ENCODE measurements at places on chromosomes 11 and 22.

DNA sequence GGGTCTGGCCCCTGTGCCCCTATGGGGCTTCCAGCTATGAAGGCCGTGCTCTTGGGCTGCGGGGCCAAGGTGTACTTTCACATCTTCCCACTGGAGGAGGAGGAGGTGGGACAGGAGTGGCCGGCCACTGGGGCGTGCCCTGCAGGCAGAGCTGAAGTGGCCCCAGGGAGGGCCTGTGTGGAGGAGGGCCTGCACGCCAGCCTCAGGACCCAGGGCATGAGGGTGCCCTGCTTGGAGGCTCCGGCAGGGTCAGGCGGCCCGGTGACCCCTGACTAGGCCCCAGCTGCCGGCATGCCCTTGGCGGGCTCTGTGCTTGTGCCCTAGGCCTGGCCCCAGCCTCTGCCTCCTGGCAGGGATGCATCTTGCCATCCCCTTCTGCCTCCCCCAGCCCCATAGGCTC lies 5.2 kb downstream of the PRR5 start:
- DNase-seq: peak; percentile 10

DNA sequence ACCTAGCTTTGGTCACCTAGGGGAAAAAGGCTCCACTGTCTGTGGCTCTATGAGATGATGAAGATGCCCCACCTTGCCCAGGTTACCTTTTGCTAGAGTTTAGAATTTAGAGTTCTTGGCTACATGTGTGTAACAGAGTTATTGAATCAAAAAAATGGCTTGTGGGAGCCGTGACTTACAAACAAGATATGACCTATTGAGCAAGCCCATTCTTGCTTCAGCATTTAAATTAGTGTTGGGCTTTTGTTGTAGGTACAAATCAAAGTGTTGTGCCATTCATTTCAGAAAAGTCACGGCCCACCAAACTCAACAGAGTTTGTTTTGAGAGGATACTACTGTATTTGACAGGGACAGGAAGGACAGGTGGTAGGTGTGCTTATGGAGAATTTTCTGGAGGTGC lies 768.8 kb downstream of the NTM start:
- no peak for DNase-seq

DNA sequence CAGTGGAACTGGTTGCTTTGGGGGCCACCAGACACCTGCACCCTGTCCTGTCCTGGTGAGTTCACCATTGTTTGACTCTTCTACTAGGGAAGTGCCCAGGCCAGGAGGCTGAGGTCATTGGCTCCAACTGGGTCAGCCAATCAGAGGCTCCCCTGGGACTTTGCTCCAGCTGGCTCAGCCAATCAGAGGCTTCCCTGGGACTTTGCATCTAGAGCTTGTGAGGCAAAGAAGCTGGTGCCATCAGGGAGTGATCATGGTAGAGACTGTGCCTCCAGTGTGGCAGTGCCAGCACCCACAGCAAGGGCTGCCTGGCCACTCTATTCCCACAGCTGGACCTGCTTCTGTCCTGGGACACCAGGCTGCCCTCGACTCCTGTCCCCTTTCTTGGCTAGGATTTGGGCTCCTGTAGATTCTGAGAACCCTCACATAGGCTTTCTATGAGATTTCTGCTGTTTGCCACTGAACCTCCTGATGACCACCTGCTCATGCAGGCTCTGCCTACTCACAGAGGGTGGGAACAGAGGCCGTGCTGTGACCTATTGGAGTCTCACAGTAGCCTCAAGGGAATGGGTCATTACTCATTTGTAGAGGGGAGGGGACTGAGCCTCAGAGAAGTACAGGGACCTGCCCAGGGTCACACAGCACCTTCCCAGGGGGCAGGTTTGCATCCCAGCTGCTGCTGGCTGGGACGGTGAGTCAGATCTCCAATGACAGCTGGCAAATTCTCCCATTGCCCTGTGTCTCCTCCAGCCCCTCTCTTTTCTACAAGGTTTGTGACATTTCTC lies 59.2 kb upstream of the SHISAL1 start:
- peak; percentile 6 for DNase-seq

GRCh38 chr11:127247261-127247851 lies 246.8 kb upstream of the KIRREL3 start:
- no peak for DNase-seq

GRCh38 chr11:79269611-79270307 lies 171.1 kb downstream of the TENM4 start:
- no peak for DNase-seq

GRCh38 chr22:26481694-26482093 lies 1.9 kb downstream of the HPS4 start:
- DNase-seq: no peak

DNA sequence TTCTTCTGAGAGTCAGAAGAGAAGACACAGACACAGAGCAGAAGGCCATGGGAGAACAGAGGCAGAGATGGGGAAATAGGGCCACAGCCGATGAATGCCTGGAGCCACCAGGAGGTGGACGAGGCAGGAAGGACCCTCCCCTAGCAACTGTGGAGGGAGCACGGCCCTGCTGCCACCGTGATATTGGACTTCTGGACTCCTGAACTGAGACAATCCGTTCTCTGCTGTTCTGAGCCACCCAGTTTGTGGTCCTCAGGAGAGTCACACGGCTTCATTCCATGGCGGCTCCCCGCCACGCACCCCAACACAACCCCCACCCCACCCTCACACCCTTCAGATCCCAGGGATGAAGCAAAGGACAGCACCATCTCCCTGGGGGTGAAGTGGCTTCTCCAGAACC lies 338.1 kb downstream of the CTTN start:
- no peak for DNase-seq

DNA sequence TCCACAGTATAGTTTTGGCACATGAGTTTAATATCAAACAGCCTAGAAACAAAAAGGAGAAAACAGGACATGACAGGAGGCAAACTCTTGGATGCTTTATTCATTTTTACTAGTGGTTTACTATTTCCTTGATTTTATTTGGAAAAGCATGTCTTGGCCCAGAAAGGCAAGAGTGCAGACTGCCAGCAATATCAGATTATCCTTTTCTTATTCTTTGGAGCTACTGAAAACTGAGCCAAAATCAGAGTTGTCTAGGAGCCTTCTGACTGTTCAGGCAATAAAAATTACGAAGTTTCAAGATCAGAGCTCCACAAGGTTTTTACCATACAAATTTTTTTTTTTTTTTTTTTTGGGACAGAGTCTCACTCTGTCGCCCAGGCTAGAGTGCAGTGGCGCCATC lies 16.0 kb downstream of the CELF1 start:
- no peak for DNase-seq

GRCh38 chr11:1501421-1502167 lies 15.0 kb upstream of the MOB2 start:
- DNase-seq: no peak

- DNase-seq: no peak
Observed at GRCh38 chr11:28343304-28344233, 235.4 kb downstream of the METTL15 start.

GRCh38 chr22:45328822-45329529 lies 19.2 kb downstream of the FAM118A start:
- peak; percentile 74 for DNase-seq

DNA sequence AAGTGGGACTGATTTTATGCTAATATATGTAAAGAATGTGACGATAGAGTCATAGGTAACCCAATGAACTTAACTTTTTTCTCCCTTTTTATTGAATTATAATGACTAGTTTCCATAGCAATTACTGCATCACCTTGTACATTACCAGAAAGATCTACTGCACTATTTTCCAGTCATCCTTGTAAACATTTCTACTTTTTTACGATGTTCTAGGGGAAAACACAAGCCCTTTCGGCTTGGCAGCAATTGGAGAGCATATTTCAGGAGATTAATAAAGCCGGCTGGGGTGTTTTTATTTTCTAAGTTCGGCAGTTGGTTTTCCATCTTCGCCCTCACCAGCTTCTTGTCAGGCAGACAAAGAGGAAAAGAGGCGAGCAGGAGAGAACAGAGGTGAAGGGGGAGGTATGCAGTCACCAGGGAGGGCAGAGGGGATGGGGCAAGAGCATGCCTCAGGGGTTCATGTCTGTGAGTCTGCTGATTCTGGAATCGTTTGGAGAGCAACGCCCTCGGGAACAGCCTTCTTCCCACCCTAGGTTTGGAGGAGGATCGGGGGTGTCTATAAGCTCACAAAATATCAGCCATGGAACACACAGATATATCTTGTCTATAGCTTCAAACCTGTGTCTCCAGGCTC lies 476.4 kb downstream of the MIAT start:
- DNase-seq: no peak

- no peak for DNase-seq
Observed at GRCh38 chr11:67996051-67996450, 7.8 kb downstream of the UNC93B1 start.

GRCh38 chr11:86575208-86575855 lies 97.1 kb downstream of the ME3 start:
- DNase-seq: no peak

- no peak for DNase-seq
Observed at GRCh38 chr11:66314561-66315497, 2.0 kb downstream of the CD248 start.

DNA sequence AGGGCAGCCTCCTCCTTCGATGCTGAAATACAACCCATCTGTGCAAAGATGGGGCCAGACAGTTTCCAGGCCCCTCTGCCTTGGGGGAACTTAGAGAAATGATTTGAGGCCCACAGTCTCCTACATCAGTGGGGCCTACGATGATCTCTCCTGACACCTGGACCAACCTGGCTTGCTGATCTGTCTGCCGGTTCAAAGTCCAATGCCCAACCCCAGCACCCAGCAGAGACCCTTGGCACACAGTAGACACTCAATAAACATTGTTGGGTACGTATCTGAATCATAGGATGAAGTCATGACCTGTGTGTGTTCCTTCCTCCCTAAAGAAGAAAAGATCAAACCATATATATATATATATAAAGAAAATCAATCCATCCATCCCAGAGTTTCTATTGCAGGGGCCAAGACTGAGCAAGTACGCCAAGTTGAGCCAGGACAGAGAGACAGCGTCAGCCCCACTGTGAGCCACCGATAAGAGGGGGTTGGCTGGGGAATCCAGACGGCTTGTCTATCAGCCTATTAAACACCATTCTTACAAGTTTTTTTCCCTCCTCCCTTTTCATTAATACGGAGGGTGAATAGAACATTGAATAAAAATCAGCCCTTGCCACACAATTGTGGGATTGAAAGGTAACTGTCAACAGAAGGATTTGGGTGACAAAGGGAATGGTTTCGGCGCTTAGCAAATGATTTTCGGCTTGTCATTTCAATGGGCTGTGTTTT lies 244.1 kb downstream of the MN1 start:
- DNase-seq: no peak

DNA sequence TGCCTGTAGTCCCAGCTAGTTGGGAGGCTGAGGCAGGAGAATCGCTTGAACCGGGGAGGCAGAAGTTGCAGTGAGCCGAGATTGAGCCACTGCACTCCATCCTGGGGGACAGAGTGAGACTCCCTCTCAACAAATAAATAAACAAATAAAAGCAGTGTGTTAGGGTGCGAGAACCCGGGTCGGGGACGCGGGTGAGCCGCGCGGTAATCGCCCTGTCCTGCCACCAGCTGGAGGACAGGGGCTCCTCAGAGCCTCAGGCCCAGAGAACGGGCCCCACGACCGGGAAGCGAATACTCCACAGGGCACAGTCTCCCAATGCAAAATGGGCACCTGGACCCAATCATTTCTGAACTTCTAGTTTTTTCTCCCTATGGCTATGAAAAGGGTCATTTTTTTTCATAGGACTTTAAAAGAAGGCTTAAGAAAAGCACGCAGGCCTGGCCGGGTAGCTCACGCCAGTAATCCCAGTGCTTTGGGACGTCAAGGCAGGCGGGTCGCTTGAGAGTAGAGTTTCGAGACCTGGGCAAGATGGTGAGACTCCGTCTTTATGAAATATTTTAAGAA lies 744 bp upstream of the MCM5 start:
- no peak for DNase-seq

- DNase-seq: no peak
Observed at GRCh38 chr11:110830747-110831146, 118.5 kb upstream of the ARHGAP20 start.

DNA sequence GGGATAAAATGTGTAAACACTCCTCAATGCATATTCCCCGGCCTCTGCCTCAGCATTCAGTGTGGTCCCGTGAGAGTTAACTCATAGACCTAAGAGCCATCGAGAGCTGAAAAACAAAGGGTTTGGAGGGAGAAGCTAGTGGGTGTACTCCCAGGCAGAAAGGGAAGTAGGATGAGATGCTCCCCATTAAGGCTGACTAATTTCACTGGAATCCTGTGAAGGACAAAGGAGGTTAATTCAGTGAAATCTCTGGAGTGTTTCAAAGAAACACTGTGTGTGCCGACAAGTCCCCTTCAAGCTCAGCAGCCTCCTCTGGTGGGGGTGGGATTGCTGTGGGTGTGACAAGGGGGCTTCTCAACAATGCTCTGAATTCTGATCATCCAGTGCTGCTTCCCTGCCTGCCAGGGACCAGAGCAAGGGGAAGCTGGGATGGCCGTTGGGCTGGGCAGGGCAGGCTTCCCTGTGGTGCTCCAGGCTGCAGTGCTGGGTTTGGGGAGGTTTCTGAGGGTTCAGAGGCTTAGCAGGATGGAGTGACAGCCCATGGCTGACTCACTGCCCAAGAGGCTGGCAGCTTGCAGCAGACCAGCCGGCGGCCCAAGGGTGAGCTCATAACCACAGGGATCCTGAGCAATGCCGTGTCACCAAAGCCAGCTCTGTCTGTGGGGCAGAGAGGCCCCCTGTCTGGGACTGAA lies 61.4 kb upstream of the BMAL1 start:
- DNase-seq: no peak

- no peak for DNase-seq
Observed at GRCh38 chr11:80083531-80083951, 642.7 kb upstream of the TENM4 start.

- no peak for DNase-seq
Observed at GRCh38 chr22:25874327-25874726, 132.3 kb downstream of the MYO18B start.

DNA sequence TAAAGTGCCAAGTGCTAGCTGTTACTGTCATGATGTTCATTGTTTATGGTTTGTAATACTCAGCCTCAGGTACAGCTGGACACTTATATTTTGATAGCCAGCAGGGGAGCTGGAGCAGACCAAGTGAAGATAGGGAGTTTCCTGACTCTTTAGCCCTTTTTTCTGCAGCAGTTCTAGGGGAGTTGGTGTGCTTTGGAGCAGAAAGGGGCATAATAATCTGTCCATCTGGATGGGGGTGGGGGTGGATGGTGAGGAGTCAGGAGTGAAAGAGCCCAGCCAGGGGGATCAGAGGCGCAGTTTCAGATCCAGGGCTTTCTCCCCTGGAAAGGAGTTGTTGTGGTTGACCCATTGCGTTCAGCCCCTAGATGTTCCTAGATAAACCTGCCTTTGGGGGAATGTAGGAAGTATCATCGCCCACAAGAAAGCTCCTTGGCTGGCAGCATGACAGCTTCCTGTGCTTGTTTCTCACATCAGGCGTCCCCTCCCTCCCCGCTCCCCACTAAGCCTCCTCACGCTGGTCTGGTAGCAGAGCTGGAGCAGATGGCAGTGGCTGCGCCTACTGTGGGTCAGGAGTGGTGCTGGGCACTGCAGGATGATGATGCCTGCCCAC lies 41.9 kb downstream of the MED15 start:
- DNase-seq: no peak

GRCh38 chr11:43969543-43969942 lies 27.1 kb downstream of the C11orf96 start:
- DNase-seq: peak; percentile 63

GRCh38 chr11:76609736-76610370 lies 60.7 kb downstream of the LRRC32 start:
- no peak for DNase-seq

- no peak for DNase-seq
Observed at GRCh38 chr11:103803062-103803461, 233.4 kb upstream of the DDI1 start.

- no peak for DNase-seq
Observed at GRCh38 chr11:623999-624704, 603 bp downstream of the CDHR5 start.

- peak; percentile 54 for DNase-seq
Observed at GRCh38 chr11:109309153-109309552, 112.8 kb upstream of the C11orf87 start.

Measured in BE2C (cell line).